ENCODE measurements at places on chromosomes 1 and 21.

DNA sequence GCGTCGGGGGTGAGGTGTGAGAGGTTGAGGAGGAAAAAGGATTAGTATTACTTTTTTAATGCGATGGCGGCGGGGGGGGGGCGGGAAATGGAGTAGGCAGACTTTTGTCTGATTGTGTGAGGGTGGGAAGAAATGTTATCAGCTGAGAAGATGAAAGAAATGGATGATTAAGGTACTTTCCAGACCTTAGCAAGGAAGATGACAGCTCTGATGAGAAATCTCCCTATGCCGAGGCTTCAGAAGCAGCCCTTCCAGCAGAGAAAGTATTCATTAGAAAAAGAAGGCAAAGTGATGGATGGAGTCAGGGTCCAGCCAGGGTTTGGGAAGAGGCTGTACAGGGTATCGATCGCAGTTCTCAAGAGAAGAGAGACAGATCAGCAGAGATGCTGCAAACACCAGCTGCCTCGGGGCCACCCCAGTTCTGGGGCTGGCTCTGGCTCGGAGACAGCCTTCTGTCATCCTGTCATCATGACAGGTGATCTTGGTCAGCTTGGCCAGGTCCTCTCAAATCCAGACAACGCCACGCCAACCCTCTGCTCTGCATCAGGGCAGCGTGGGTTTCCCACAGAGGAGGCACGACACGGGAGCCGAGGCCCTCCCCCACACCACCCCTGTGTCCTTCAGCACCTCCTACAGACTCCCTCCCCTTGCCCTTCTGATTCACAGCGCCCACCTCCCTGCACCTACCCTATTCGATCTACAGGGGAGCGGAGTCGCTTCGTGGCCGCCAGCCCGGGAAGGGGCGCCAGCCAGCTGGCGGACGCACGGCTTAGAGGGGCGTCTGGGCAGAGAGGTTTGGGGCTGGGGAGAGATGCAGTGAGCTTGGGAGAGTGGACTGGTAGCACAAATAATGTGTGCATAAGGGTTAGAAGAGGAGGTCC is 674 bp upstream of the ATXN7L2 start:
- DNase-seq: peak; percentile 56

DNA sequence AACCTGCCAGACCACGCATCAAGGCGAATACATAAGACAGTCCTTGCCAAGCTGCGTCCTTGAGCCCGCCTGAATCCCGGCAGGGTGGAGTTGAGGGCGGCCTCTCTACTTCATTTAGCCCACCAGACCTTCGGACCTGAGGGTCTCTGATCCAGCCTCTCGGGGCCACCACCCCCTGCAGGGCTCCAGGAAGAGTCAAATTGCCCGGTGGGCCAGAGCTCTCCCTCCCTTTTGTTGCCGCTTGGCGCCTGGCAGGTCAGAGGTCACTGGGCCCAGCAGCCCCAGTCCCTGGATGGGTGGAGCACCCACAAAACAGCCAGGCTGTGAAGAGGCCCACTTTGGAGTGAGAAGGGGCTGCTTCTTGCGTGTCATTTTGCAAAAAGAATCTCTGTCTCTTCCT is 9.0 kb downstream of the GNG4 start:
- DNase-seq: no peak

- no peak for DNase-seq
Measured at GRCh38 chr21:20944139-20944538, 54.1 kb upstream of the NCAM2 start.

- DNase-seq: no peak
Measured at GRCh38 chr1:22217811-22218460, 75.0 kb upstream of the WNT4 start.

DNA sequence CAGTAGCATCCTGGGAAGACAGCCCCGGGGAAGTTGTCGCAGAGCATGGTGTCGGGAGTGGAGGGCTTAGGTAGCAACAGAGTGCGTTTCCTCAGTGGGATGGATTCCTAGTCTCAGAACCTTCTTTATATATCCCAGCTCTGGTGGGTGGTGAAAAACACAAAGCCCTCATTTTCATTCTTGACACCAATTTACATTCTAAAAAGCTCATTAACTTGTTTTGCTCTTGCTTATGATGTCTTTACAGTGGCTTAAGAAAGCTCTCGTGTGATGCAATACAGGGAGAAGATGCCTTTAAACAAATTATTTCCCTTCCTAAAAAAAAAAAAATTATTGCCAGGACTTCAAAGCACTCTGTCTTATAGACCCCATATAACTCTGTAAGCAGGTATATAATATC is at the start of gene KRTAP8-1:
TSS of gene KRTAP8-1 (minus strand) at position 101 of the 400 bp plus-strand sequence. CDS start at position 47, 54 bp downstream.
- DNase-seq: no peak

DNA sequence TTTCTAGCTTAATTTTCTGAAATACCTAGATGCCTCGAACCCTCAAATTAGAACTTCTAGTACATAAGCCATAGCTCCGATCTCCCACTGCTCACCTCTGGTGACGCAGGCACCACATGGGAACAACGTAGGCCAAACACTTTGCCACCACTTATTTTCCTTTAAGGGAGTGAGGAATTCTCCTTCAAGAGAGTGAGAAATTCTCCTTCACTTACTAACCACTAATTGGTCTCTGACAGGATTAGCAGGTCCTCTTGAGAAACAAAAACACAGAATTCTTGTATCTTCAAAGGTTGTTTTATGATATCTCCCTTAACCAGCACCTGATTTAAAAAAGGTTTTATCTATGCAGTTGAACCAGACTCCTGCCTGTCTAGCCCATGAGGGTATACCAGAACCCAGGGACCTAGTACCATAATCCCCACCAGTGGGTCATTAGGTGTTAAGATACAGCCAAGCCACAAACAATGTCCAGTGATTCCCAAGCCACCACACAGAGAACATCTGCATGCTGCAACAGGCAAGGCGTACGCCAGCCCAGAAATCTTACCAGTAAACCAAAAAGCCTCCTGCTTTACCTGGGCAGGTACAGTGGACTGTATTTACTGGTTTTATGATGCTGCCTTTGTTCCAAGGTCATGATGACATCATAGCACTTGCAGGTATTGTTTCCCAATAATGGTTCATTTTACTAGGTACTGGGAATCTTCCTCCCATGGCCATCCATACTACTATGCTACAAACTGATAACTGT is 20.3 kb upstream of the CXADR start:
- no peak for DNase-seq

GRCh38 chr1:15352128-15352957 is 57.3 kb upstream of the EFHD2 start:
- DNase-seq: no peak

GRCh38 chr1:11062965-11063401 is 3.2 kb upstream of the SRM start:
- no peak for DNase-seq

GRCh38 chr1:156601892-156602291 is 613 bp upstream of the GPATCH4 start:
- peak; percentile 66 for DNase-seq

DNA sequence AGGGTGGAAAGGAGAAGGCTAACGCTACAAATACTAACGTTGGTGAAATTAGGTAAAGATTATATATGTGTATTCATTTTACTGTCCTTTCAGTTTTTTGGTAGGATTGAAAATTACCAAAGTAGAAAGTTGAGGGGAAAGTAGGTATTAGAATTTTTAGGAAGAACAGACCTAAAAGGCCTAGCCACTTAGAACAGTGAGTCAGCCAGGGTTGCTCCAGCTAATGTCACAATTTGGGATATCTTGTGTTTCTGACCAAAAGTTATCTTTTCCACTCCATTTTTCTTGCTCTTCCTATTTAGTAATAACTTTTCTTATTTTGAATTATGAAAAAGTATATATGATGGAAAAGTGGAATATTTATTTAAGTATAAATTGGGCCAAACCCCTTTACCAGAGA is 40.1 kb downstream of the F3 start:
- DNase-seq: no peak

- DNase-seq: no peak
Measured at GRCh38 chr1:23423415-23424292, 894 bp downstream of the TCEA3 start.

DNA sequence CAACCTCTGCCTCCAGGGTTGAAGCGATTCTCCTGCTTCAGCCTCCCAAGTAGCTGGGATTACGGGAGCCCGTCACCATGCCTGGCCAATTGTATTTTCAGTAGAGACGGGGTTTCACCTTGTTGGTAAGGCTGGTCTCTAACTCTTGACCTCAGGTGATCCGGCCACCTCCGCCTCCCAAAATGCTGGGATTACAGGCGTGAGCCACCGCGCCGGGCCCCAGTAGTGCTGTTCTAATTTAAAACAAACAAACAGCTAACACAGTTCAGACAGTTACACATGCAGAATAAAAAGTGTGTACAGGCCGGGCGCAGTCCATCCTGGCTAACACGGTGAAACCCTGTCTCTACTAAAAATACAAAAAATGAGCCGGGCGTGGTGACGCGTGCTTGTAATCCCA is 35.6 kb upstream of the OPRD1 start:
- DNase-seq: no peak

GRCh38 chr1:79507770-79508169 is 501.2 kb upstream of the ADGRL4 start:
- no peak for DNase-seq

DNA sequence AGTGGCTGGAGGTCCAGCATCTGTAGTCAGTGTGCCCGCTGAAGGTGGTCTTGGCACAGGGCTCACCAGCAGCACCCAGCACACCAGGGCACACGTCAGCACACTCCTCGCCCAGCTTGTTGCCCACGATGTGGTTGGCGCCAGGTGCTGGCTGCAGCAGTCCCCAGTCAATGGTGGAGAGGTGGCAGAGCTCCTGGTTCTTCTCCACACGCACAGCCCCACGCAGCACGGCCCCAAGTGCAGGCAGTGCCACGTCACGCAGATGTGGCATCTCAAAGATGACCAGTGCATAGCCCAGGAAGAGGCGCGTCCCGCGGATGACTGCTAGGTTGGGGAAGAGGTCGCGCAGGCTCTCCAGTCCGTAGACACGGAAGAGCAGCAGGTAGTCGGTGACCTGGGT is 5.2 kb downstream of the INSRR start:
- DNase-seq: no peak

DNA sequence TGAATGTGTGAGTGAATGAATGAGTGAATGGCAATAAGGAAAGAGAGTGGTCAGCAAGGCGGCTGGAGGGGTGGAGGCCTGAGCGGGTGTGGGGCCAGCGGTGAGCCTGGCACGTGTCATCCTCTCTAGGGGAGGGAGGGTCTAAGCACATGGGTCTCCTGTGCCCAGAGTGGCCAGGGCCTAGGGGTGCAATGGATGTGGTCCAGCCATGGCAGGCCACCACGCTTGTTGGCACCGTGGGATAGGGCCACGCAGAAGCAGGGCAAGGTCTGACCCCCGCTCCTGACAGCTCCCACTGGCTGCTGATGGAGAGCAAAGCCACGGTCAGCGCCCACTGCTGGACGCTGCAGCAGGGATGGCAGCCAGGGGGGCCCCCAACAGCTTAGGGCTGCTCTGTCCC is 19.5 kb upstream of the SPSB1 start:
- DNase-seq: no peak

DNA sequence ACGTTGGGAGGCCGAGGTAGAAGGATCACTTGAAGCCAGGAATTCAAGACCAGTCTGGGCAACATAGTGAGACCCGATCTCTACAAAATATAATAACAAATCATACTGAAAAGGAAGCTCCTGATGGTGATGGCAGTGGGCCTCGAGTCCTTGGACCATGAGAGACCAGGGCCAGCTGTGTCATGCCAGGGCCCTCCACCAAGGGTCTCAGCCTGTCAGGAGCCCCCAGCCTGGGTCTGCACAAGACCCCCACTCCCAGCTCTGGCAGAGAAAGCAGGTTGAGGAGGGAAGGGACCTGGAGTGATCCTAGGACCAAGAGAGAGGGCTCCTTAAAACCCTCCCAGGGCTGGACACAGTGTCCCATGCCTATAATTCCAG is 6.7 kb upstream of the CTRC start:
- DNase-seq: no peak

DNA sequence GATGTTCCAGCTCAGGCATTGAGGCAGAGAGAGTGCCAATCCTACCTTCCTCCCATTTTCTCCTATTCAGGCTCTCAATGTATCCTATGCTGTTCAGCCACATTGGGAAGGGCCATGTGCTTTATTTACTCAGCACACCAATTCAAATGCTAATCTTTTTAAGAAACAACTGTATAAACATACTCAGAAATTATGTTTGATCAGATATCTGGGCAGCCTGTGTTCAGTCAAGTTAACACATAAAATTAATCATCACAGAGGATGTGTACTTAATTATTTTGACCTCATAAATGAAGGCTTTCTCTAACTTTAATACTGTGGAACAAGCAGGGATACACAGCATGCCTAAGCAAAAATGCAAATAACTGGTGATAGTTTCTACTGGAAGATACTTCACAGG is 149.8 kb downstream of the NCAM2 start:
- DNase-seq: peak; percentile 21

DNA sequence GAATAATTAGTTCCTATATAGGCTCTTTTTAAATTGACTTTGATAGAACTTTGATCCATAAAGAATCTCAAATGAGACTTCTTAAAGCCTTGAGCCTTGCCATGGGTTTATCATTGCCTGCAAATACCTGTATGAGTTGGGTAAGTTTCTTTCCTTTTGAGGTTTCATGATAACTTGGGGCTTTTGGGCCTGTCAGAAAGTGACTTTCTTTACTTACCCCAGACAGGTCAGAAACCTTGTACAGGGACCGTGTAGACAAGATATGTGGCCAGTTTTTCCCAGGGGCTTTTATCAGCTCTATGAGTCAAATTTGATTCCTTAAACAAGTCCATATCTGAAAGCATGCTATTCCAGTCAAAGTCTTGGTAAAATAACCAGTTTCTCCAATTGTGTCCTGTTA is 17.3 kb downstream of the KCTD3 start:
- DNase-seq: no peak

GRCh38 chr1:58586271-58586670 is 9.2 kb upstream of the TACSTD2 start:
- no peak for DNase-seq

DNA sequence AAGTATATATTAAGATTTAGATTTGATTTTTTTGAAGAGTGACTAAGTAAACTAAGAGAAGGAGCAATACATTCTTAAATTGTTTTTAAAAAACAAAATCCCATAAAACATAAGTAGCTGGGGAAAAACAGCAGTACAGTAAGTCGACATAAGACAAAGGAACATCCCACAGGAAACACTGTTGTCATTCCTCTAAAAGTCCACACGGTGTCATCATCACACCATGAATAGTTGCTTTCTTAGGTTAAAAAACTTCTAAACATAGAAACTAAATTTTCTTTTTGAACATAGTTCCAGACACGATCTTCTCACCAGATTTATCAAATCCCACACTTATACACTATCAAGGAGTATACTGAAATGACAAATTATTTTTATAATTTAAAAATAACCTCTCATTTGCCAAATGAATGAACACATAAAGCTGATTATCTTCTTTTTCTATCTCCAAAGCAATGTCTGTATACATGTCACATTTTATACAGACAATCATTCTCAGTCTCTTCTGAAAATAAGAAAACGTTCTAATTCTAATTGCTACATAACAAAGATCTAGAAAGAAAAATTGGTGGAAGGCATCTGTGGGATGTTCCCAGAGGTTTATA is 15.8 kb downstream of the ODF2L start:
- peak; percentile 13 for DNase-seq

Data from SHP77 (cell line).